NB4 (cell line): ENCODE measurements at places on chromosomes 2 and 18.

DNA sequence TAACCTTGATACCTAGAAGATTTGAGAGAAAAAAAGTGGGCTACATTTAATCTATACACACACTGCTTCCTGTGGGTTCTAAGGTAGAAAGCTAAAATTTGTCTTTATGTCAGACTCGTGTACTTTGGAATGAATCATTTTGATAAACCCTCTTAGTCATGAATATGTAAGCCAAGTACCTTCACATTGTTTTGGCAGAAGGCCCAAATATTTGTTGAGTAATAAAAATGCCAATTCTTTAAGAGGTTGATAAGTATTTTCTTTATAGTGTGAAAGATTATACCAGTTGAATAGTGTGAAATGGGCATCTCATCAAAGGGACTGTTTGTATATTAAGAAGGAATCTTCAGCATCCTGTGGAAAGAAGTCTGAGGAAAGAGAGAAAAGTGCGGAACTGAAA, 1464.7 kb upstream of the ZEB2 start:
- DNase-seq: no peak

DNA sequence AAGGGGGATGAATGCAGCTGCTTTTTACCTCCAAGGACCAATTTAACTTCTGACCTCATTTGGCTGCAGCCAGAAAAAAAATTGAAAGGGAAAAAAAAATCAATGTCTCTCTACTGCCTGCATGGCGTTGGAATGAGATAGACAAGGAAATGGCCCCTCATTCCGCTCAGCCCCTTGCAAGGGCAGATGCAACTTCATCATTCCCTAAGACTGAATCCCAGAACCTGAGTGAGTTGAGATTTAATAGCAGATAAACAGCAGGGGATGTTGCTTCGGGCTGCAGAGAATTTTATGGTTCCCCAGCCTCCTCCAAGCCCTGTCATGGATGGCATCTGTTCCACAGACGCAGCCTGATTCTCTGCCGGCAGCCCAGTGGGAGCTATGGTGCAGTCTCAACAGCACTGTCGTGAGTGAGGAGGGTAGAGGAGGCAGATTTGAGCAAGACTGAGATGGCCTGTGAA, 49.0 kb downstream of the CAPN13 start:
- DNase-seq: no peak

DNA sequence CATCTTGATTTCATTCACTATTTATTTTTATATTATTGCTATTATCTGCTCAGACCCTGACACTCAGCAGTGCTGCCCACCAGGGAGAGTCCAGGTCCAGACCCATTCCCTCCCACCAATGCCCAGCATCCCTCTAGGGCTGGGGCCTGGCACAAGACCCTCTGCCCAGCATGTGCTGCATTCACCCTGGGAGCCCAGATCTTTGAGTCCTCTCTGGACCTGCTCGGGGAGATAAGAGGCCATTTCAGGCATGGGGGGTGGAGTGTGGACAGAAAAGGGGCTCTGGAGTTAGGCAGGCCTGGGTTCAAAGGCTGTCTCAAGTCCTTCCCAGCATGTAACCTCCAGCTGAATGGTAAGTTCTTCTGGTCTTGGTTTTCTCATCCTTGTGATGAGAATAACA, 209.6 kb downstream of the CYP26B1 start:
- DNase-seq: no peak

GRCh38 chr2:190564838-190565237, 30.3 kb upstream of the NEMP2 start:
- no peak for DNase-seq

- DNase-seq: no peak
Measured at GRCh38 chr18:8283891-8284585, 325.2 kb upstream of the RAB12 start.

- DNase-seq: no peak
Measured at GRCh38 chr18:68707646-68708045, 7.3 kb downstream of the TMX3 start.

DNA sequence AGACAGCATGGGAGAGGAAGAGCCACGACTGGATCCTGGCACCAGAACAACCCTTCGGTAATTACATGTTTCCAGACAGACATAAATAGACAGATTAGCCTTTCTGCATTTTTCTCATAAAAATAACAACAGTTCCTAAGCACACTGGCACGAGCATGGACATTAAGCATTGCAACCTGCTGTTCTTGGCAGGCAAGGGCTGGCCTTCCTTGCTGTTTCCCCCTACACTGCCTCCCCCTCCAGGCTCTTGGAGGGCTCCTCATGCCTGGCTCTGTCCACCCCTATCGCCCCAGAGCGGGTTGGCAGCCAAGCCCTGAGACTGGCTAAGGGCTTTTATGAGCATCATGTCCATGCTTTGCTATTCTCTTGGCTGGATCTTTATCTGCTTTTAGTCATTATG, 89.6 kb downstream of the TTC32 start:
- DNase-seq: no peak

DNA sequence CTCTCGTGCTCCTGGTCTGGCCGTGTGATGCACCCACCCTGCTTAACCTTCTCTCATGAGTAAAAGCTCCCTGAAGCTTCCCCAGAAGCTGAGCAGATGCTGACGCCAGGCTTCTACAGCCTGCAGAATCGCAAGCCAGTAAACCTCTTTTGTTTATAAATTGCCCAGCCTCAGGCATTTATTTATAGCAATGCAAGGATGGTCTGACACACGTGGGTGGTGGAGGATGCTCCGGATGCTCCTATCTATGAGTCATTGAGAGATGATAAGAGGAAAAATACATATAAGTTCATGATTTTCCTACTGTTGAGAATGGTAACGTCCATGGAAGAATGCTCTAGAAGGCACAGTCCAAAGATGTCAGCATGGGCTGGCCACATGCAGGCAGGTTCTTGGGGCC, 8.6 kb upstream of the ST6GAL2 start:
- DNase-seq: no peak

DNA sequence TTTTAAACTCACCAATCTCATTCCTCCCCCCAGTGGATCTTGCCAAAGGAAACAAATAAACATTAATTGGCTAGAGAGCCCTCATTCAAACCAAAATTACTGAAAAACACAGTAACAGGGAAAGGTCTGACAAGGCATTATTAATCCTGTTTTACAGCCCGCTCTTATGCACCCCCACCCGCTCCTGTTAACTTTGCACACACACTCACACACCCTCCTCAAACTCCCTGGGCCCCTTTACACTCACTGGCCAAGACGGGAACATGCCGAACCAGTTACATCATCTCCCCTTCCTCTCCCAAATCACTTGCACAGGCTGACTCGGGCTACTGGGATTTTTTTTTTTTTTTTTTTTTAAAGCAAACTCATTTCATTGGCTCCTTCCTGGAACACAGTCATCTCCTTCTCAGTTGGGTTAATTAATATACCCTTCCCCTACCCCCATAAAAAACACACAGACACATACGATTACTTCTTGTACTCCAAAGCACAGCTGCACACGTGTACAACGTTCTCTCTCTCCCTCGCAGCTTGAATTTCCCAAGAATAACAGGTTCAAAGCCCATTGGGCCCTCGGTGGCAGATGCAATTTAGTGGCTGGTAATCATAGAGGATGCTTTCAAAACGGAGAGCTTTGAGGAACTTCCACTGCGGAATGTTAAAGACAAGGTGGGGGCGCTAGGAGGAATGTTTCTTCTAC, 31.8 kb downstream of the KLF7 start:
- DNase-seq: peak; percentile 42

- no peak for DNase-seq
Measured at GRCh38 chr18:12388442-12388841, 11.4 kb upstream of the AFG3L2 start.

DNA sequence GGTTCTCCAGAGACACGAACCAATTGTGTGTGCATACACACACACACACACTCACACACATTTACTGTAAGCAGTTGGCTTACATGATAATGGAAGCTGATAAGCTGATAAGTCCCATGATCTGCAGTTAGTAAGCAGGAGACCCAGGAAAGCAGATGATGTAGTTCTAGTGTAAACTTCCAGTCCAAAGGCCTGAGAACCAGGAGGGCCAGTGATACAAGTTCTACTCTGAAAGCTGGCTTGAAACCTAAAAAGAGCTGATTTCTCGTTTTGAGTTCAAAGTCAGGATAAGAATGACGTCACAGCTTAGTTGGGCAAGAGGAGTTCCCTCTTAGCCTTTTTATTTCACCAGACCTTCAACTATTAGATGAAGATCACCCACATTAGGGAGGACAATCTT, 558.8 kb upstream of the PIK3C3 start:
- DNase-seq: no peak

DNA sequence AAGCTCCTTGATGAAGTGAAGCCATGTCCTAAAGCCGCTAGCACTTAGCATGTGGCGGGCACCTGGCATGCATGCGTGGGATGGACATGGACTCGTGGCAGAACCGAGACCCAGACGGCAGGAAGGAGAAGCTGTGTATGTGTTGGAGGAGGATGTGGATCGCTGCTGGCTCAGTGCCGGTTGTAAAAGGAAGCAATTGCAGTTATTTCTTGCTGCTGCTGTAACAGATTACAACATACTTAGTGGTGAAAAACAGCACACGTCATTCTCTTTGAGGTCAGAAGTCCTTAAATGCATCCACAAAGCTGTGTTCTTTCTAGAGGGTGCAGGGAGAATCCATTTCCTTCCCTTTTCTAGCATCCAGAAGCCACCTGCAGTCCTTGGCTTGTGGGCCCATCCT, 74.6 kb downstream of the AGAP1 start:
- peak; percentile 89 for DNase-seq

DNA sequence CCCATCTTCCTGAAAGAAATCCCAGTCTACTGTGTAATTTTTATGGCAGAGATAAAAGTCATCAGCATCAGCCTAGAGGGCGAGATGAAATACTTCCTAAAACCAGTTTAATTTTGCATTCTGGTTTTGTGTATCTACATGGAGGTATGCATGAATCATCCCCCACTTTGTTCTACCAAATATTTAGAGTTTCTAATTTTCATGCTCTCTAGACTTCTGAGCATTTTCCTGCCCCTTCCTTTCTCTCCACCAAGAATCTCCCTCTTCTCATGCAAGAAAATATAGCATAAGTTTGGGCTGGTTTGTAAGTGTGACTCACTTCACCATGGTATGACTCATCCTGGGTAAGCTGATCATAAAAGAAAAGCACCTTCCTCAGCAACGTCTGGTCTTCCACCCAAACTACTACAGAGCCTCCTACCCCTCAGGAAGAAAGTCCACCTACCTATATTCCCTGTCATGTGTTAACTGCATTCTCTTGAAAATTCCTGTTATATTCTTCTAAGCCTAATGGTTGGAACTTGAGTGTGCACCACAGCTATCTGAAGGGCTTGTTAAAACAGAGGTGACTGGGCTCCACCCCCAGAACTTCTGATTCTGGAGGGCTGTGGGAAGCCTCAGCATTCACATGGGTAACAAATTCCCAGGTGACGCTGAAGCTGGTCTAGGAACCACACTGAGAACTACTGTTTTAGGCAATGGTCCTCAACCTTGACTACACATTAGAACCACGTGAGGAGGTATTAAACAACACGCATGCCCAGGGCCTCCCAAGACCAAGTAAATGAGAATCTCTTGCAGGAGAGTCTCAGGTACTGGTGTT, 37.4 kb upstream of the RAPGEF4 start:
- peak; percentile 88 for DNase-seq

GRCh38 chr2:131146749-131147148, 41.6 kb downstream of the PLEKHB2 start:
- DNase-seq: no peak

GRCh38 chr2:150591496-150592285, 104.2 kb upstream of the RND3 start:
- no peak for DNase-seq

- peak; percentile 97 for DNase-seq
Measured at GRCh38 chr2:37635504-37636380, 35.7 kb downstream of the CDC42EP3 start.

- no peak for DNase-seq
Measured at GRCh38 chr2:144180131-144180530, 339.8 kb downstream of the ZEB2 start.

- no peak for DNase-seq
Measured at GRCh38 chr18:41530970-41531369, 424.1 kb upstream of the PIK3C3 start.

- DNase-seq: no peak
Measured at GRCh38 chr2:215677481-215677880, 241.6 kb upstream of the FN1 start.

- DNase-seq: no peak
Measured at GRCh38 chr2:154049561-154049960, 177.8 kb downstream of the GALNT13 start.

- no peak for DNase-seq
Measured at GRCh38 chr2:163773276-163773675, 37.5 kb upstream of the FIGN start.

DNA sequence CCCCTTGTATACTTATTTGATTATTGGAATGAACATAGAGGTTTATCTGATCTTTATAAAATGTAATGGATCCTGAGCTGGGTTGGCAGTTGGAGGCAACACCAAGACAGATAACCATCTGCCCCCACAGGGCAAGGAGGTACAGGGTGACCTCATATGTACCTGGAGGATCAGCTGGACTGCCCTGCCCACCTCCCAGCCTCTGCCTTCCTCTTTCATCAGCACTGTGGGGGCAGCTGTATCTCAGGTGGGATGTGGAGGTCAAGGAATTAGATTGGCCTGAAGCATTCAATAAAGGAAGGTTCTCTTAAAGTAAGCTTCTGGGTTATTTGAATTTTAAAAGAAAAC, 92.6 kb downstream of the LYPD6 start:
- DNase-seq: no peak

DNA sequence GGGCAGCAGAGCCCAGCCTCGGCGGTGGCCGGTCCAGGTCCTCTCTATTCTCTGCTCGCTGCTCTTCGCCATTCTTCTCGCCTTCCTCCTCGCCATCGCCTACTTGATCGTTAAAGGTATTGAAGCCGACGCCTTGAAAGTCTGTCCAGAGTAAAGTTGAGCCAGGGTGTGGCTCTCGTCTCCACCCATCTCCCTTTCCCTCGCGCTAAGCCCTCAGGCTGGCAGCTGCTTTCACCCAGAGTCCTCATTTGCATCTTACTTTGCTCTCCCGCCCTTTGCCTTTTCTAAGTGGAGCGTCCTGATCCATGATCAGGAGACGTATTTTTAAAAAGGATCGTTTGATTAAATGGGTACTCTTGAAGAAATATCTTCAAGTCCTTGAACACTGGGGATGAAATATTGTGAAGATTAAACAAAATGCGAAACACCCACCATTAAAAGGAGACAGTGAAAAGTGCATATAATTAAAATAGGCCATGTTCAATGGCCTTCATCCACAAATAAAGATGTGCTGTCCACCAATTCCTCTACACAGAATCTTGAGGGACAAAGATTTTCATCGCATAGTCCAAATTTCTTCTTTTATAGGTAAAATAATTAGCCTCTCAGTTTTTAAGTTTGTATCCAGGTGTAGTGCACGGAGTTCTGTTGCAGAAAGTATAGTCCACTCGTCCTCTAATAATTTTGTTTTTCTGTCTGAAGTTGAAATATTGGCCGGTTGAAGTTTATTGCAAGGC, 657 bp downstream of the ARL6IP6 start:
- DNase-seq: peak; percentile 84

GRCh38 chr2:48750128-48750739, 5.3 kb downstream of the LHCGR start:
- DNase-seq: no peak

GRCh38 chr18:53478155-53478554, 746.3 kb downstream of the MBD2 start:
- DNase-seq: no peak

GRCh38 chr18:51617572-51618260, 420.2 kb upstream of the MEX3C start:
- DNase-seq: no peak
